Activated CD4-positive, alpha-beta T cell treated with anti-CD3 and anti-CD28 coated beads, Interleukin-2, Interleukin-6, amounts not matched to agents 100 ng/mL and 50 ng/mL, durations not matched to agents 16 hours and 8 hours (primary cell): ENCODE measurements at places on chromosomes 2 and 18.
A peak's percentile ranks its signal among the peaks of the same experiment; 100 is the strongest.

GRCh38 chr2:205721057-205721449 lies 38.8 kb downstream of the NRP2 start:
- DNase-seq = no peak

- DNase-seq = no peak
Measured at GRCh38 chr2:37896319-37896718, 28.8 kb upstream of the RMDN2 start.

DNA sequence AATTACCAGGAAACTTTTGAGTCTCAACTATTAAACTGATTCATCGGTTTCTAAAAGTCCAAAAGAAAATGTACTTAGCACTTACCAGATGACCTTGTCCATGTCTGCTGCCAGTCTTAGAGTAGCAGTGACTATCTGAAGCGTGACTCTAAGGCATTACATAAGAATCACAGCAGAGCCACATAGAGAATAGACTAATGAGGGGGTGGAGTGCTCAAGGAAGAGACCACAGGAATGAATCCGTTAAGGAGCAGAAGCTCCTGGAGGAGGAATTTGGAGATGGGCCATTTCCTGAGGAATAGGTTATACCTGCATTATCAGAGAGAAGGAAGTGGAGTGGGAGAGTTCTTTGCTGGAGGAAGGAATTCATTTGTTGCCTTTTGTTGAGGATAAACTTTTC lies 116.0 kb downstream of the MAP3K20 start:
- no peak for DNase-seq

DNA sequence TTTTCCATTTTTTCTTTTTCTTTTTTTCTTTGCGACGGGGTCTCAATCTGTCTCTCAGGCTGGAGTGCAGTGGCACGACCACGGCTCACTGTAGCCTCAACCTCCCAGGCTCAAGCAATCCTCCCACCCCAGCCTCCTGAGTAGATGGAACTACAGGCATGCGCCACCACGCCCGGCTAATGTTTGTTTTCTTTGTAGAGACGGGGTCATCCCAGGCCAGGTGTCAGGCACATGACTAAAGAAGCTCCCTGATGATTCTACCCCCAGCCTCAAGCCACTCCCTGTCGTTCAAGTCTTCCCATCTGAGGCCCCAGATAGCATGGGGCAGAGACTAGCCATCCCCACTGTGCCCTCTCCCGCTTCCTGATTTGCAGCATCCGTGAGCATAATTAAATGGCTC lies 9.8 kb upstream of the FZD5 start:
- no peak for DNase-seq

DNA sequence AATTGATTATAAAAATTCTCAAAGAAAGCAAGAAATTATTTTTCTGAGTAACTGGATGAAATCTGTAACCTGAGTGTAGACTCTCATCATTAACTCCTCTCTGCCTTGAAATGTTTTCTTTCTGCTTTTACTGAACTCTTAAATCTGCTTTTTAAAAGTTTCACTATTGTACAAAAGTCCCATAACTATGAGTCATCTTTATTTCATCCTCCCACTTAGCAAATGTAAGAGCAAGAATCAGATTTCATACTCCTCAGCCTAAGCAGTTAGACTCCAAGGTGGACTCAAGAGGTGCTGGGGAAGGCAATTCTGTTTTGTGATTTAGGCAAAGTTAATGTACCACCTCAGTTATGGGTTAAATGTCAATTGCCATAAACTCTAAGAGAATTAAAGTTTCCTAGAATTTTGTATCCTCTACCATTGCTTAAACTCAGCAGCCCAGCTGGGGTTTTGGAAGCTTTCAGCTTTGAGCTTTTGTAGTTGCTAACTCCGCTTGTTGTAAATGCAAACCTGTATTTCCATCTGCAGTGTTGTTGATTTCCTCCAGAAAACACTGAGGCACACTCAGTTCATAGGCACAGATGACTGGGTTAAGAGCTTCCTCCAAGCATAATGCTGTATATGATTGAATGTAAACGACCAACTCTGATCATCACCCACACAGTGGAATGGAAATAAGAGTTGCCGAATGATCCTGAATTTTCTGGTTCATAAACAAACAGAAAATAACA lies 268.8 kb downstream of the ARHGAP15 start:
- peak; percentile 35 for DNase-seq

GRCh38 chr2:64018701-64019082 lies 536 bp downstream of the VPS54 start:
- DNase-seq = no peak

DNA sequence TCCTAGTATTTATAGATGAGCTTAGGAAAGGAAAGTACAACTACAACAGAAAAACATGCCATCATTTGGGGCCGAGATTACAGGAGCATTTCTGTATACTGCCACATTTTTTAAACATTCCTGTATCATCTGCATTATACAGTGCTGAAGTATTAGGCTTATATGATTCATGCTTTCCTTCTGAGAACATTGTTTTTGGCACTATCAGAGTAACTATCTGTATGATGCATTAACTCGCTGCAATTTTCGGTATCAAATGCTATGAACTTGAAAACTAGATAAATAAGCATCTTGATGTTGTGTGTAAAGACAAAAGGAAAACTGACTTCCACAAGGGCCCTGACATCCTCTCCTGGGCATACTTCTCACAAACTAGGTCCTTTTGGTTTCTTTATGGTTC lies 102.0 kb downstream of the RIT2 start:
- no peak for DNase-seq

GRCh38 chr2:106080959-106081358 lies 113.1 kb downstream of the UXS1 start:
- no peak for DNase-seq

- no peak for DNase-seq
Measured at GRCh38 chr2:170524828-170525565, 190.1 kb upstream of the SP5 start.

DNA sequence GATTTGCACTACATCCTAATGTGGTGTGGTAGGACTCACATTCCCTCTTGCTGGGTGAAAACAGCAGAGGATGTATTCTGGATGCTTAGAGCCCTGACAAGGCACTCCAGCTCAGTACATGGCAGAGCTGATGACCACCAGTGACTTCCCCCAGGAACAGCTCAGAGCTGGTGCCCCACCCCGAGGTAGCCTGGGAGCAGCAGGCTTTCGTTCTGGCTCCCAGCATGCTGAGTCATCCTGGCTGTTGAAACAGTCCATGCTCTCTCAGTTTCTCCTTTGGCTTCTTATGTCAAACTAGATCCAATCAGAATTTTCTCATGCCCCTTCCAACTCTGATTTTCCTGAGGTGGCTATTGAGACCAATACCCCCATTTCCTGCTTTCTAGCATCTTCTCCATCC lies 438.2 kb downstream of the NBAS start:
- DNase-seq = no peak
